ENCODE measurements at places on chromosomes 13 and 19.
A peak's percentile ranks its signal among the peaks of the same experiment; 100 is the strongest.

DNA sequence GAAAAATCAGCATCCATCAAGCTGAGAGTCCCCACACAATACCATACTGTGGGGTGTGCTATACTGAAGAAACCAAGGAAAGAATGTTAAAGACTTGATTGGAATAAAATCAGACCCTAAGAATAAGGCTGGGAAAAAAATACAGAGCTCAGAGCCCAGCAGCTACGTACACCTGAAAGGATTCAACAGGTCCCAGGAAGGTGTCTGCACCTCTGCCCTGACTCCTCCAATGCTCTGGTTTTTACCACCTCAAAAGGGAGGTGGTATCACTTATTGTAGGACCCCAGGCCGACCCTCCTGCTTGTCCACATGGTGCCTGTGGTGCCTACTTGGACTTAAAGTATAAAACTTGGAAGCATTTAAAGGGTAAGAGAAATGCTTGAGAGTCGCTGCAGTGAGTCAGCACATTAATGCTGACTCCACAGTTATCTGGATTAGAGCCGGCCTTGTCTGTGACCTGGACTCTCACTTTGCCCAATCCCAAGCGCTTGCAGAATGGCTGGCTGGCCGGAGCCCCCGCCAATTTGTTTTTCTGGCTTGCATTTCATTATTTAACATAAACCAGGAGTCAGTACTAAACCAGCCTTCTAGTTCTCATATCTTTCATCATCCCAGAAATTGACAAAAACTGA is 110.1 kb downstream of the FGF14 start:
- no peak for DNase-seq

- no peak for DNase-seq
These were observed 168.7 kb downstream of the KDM4B start for GRCh38 chr19:5137571-5138124.

DNA sequence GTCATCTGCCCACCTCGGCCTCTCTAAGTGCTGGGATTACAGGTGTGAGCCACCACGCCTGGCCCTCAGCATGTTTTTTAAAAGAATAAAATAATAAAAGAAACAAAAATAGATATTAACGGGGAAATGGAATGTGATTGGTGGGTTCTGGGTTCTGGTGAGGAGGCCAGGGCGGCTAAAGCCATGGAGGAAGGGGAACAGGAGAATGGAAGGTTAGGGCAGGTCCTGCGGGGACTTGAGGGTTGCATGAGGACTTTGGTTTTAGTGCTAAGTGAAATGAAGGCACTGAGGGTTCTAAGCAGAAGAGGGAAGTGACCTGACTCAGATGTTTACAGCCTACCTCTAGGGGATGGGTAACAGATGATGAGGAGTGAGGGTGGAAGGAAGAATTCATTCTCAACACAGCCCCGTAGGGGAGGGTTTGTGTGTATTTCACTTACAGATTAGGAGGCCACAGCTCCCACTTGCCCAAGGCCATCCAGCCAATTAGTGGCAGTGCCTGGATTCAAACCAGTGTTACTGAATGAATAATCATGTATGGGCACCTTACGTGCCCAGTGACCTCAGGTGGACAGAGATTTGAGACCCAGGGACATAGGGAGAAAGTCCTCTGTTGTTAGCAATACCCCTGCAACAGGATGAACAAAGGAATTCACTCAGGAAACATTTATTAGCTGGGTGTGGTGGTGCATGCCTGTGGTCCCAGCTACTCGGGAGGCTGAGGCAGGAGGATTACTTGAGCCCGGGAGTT is 6.7 kb upstream of the MRPL4 start:
- no peak for DNase-seq

GRCh38 chr19:30649934-30650614 is 277.9 kb downstream of the ZNF536 start:
- peak; percentile 53 for DNase-seq

- no peak for DNase-seq
These were observed 3.7 kb downstream of the CD70 start for GRCh38 chr19:6587093-6587820.

GRCh38 chr13:74132776-74133656 is 1.2 kb downstream of the KLF12 start:
- DNase-seq = peak; percentile 22

DNA sequence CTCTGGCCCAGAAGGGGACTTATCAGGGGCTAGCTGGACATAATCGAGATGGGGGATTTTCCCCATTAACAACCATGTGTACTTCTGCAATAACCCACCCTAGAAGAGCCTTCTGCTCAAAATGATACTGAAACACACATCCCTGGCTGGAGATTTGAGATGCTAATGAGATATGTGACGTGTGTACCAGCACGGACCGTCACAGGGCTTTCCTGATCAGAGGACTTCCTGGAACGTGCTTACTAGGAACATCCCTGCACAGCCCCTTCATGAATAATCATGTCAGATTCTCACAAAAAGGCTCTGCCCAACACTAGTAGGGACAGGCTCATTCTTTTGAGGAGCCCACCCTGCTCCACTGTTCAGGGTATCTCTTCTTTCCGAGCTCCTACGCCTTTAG is 6.5 kb upstream of the ERVV-1 start:
- DNase-seq = no peak

- peak; percentile 48 for DNase-seq
These were observed 4.7 kb upstream of the PRMT1 start for GRCh38 chr19:49672131-49672919.

DNA sequence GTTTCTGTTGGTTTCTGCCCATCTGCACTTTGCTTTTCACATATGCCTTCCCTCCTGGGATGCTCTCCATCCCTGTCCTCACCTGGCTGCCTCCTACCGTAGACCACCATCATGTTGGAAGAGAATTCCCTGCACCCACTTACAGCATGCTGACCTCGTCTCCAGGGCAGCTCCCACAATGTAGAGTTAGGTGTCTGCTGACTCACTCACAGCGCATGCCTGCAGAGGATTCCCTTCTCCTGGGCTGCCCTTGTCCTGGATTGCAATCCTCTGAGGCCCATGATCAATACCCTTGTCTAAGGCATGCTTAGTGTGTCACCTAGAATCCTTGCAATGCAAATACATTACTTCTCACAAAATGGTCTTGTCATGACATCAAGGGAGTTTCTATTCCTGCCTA is 43.6 kb downstream of the STOML3 start:
- no peak for DNase-seq

GRCh38 chr19:2345794-2346663 is 14.0 kb upstream of the TMPRSS9 start:
- no peak for DNase-seq

DNA sequence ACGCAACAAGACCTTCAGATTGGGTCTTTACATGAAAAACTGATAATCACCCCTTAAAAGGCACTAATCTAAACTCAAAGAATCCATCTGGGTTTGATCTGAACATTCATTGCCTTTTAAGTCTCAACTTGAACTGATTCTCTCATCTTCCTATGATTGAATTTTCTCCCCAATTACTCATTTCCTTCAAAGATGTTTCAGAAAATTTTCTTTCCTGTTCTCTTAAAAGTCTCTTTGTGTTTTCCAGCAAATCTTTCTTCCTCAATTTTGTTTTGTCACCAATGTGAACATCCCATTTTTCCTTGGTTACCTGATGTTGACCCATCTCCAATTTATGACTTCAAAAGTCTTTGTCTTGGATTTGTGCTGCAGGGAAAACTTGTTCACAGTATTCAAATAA is 234.3 kb downstream of the DACH1 start:
- DNase-seq = no peak

GRCh38 chr13:76750126-76750525 is 136.1 kb downstream of the KCTD12 start:
- DNase-seq = no peak

DNA sequence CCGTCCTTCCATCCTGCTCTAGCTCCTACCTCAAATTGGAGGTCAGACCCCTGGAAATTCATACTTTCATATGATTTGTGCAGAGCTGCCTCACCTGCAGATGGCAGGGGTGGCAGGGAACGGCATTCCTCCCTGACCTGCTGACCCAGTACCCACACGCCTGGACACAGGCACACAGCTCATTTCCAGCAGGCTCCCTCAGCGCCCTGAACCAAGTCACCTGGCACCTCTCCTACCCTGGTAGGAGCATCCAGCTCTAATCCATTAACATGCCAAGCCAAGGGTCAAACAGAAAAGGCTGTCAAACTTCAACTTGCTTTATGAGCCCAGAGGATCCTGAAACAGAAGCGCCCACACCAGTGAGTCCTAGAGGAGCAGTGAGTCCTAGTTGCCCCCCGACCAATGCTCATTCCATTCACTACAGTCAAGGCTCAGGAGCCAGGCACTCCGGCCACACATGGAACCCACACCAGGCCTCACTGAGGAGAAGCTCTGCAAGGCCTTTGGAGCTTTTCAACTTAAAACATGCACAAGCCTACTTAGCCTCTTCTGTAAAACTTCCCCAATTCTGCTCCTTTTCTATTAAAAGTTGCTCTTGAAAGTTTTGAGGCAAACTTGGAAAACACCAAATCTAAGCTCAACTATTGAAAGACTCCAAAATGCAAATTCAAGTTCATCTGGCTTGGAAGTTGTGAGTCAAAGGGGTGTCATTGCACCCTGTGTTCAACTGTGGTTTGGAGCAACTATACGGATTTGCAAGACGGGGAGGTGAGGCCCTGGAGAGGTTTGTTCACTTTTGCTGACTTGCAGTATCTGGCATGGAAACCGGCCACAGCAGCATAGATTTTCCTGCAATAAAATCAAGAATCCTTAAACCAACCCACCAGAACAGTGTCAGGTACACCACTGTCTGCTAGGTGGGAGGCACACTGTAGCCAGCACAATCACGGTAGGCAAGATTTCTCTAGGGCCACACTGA is 96.7 kb downstream of the CRYL1 start:
- no peak for DNase-seq

DNA sequence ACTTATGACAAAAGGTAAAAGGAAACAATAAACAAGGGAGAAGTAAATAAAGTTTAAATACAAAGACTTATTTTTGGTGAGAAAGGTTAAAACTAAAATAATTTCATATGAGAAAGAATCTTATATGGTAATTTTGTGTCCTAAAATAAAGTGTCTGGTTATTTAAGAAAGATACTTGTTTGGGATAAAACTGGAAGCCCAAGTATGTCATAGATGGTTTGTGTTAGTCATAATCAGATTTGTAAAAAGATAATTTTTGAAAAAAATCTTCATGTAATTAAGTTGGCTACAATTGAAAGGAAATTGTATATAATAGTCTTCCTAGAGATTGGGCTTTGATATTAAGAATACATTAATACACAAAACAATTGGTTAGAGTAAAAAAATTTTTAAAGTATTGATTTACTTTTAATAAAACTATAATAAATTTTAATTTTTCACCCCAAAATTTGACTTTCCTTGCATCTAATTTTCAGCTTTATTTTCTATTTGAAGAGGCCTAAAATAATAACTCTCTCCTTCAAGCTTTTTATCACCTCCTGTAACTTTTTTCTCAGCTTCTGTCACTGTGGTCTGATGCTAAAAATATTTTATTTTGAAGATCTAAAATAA is 315.6 kb downstream of the SLITRK5 start:
- DNase-seq = no peak

GRCh38 chr19:35528218-35529038 is at the start of gene SBSN:
Gene SBSN, minus strand, starts transcription at chr19:35528311. Its CDS starts 30 bp downstream, at chr19:35528281.
- no peak for DNase-seq

DNA sequence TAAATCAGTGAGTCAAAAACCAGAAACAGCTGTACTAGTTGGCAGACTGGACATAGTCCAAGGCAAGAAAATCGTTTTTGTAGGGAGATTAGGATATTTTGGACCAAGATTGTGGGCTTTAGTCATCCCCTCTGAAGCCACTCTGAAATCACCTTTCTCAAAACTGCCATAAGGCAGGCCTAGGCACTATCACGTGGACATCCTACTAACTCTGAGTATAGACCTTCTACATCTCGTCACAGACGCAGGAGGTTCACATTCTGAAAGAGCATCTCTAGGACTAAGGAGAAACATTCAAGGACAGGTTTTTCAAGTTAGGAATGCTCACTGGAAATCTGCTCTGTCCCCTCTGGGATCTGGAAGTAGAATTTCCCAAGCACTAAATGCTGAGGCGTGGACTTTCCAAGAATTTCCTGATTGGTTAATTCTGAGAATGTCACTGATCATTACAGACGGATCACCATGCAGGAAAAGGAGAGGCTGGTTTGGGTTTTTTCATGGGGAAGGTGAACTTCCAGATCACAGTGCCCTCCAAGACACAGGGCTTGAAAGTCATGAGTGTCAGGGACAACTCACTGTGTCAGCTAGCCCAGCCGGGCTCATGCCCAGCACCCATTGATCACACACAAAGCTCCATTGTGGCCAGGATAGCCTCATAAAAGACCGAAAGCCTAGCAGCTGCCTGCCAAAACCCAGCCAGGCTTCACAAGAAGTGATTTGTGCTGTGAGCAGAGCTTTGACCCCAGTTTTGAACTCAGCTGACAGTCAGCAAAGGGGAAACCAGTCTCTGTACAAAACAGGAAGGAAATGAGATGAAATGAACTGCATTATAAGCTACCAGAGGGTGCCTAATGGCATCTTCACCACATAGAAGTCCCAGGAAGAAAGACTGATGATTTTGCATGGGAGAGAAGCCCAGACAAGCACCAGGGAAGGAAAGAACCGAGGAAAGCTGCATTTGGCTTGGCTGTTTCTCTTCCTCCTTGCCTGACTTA is 2.7 kb upstream of the RUBCNL start:
- peak; percentile 41 for DNase-seq

DNA sequence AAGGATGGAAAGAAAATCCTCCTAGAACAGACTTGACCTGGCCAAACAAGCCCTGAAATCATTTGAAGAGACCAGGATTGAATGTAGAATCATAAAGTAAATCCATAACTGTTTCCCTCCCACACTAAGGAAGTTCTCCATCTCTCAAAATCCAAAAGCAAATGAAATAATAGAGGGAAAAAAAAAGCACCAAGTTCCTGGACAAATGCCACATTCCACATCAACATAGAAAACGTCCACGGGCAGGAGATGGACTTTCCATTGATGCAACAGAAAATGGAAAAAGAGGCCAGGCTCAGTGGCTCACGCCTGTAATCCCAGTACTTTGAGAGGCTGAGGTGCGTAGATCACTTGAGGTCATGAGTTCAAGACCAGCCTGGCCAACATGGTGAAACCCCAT is 56.2 kb downstream of the INSR start:
- no peak for DNase-seq

DNA sequence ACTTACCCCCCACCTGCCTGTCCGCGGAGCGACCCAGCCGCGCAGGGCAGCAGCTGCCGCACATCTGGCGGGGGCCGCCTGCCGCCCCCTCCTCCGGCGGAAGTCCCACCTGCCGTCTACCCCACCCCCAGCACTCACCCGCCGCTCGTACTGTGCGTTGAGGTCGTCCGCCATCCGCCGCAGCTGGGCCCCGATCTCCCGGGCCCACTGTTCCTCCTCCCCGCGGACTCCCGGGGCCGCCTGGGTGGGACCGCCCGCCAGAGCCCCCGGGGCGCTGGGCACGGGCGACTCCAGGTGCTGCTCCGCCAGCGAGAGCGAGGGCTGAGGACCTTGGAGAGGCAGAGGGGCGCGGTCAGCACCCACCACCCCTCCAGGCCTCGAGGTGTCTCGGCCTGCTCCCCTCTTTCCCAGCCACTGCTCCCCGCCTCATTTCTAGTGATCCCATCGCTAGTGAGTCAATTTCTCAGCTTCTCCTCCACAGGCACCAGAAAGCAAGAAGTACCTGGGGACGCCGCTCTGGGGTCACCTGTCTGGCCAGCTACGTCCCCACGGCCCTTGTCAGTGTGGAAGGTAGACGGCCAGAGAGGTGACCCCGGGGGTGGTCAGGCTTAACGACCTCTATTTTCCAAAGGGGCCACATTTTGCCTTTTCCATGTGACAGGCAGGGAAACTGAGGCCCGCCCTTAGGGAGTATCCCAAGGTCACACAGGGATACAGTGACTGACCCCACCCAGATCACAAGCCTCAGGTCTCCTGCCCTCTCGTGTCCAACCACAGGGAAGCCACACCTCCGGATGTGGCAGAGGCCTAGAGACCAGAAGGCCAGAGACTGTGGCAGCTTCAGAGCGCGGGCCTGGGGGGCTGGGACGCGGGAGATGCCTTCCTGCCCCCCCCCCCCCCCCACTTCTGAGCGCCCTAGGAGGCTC is 4.3 kb downstream of the BBC3 start:
- DNase-seq = no peak
